Germinal center (tissue), 1 donor: ENCODE measurements at places on chromosomes 2 and 18.

DNA sequence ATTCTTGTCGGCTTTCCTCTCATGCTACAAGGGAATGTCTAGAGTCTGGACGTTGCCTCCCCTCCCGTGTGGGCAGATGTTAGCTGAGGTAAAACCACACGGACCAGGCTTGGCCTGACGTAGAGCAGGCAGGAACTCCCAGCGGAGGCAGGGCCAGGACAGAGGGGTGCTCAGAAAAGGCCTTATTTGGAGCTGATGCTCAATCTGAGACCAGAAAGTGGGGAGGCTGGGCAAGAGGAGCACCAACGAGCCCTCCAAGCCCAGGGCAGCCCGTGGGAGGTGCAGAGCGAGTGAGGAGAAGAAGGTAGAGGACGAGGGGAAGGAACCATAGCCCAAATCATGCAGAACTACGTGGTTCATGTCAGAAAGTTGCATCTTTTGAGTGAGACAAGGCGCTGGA is 9.0 kb downstream of the TEX51 start:
- no peak for DNase-seq

DNA sequence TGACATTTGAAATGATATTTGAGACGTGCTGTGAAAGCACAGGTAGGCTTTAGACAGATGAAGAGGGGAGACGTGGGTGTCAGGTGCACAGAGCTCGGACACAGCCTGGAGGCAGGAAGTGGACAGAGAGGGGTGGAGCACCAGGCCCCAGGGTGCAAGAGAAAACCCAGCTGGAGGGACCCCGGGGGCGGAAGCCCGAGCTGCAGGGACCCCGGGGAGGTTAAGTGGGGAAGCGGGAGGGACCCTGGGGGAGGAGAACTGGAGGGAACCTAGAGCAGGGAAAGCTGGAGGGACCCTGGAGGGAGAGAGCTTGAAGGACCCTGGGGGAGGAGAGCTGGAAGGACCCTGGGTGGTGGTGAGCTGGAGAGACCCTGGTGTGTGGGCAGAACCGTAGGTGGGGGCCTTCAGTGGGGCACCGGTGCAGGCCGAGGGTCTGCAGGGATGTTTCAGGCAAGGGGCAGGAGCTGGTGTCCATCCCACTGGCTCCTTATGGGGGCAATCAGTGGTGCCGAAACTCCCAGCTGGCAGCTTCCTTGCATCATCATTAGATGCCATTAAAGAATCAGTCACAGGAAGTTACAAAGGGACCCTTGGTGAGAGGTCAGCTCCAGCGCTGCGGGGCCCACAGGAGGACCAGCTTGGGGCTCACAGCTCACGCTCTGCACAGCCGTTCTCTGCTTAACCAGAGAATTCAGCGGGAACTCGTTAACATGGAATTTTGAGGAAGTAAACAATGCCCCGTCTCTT is 246.6 kb downstream of the EIPR1 start:
- DNase-seq, result no peak

- no peak for DNase-seq
These were observed 8.3 kb downstream of the DLX1 start for GRCh38 chr2:172093416-172094293.

DNA sequence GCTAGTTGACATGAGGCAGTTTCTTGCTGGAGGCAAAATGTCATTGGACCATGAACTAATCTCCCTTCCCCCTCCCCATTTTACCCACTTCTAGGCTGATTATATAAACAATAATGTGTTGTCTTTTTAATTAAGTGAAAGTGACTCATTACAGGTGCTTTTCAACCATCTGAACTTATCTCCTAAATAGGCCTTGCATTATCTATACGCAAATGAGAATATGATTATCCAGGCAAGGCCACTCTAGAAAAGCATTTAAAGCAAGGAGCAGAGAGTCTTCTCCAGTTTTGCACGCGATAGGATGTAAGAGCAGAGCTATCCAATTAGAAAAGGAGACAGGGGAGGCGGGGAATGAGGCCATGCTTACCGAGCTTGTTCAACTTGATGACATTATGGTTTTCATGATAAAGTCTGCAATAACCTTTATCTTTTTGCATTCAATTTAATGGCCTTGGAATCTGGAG is 286.1 kb upstream of the SIX3 start:
- DNase-seq, result no peak

GRCh38 chr2:173373290-173373689 is 18.6 kb downstream of the CDCA7 start:
- DNase-seq, result no peak

DNA sequence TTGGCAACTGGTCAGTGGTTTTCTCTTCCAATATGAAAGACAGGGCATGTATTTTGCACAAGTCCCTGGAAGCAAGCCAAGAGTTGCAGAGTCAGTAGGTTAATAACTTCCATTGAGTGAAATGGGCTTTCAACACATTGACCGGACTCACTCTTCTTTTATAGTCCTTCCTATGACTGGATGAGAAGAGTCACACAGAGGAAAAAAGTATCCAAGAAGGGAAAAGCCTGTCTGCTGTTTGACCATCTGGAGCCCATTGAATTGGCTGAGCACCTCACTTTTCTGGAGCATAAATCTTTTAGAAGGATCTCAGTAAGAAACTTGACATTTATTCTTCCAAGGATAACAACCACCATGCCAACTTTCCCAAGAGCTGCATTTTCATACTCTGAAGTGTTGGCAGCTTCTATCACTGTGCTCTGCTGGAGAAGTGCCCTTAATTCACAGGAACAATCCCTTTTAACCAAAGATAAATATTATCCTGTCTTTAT is 45.4 kb downstream of the RASGRP3 start:
- DNase-seq, result no peak

DNA sequence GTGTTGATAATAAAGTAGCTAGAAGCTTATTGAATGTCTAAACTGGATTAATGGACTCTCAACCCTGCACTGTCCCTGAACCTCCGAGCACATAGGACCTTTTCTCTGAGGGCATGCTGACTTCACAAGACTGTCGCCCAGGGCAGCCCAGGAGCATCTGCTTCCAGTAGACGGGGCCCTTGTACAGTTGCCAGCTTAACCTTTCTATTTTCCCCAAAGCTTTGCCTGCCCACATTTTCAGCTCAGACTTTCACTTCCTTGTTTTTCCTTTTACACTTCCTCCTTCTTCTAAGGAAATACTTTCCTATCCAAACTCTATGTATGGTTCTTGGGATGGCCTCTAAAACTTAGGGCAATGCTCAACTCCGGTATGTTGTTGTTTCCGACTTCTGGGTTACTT is 1.3 kb downstream of the VWA3B start:
- DNase-seq, result peak; percentile 49

GRCh38 chr2:241936457-241937133 is 67.1 kb downstream of the RTP5 start:
- no peak for DNase-seq

GRCh38 chr2:238097988-238098871 is 1.9 kb upstream of the ESPNL start:
- peak; percentile 92 for DNase-seq

DNA sequence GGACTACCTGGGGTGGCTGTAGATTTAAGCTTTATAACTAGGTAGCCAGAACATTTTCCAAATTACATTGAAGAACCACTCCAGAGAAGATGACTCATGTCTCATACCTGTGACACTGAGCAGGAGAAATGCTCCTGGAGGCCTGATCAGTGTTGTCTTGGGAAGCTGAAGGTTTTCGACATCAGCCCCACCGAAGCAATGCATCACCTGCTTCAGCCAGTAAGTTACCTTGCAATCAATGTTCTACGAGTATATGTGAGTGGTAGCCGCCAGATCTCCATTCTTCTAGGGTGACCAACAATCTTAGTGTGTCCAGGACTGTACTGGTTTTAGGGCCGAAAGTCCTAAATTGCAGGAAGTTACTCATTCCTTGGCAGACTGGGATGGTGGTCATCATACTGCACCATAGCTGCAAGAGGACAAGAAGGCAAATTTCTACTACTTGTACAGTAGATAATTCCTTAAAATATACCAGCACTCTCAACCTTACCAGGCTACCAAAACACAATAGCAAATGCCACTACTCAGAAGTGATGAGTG is 109.3 kb upstream of the LINC00305 start:
- DNase-seq, result no peak

- no peak for DNase-seq
These were observed 115.1 kb upstream of the GULP1 start for GRCh38 chr2:188176620-188177019.

DNA sequence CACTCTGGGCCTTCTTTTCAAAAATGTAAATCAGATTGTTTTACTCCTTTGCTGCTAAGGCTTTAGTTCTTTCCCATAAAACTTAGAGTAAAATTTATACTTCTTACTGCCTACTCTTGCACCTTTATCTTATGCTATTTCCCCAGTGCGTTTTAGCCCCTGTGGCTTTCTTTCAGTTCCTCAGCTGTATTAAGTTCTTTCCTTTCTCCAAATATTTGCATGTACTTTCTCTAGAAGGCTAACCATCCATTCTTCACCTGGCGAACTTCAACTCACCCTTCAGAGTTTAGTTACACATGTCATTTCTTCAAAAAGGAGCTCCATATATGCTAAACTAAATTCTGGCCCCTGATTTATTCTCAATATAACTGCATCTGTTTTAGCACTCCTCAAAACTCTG is 160.7 kb downstream of the FSHR start:
- no peak for DNase-seq

- no peak for DNase-seq
These were observed 6.8 kb upstream of the NR4A2 start for GRCh38 chr2:156339110-156339847.

- DNase-seq, result no peak
These were observed 205.5 kb downstream of the RNF152 start for GRCh38 chr18:61687317-61687716.

GRCh38 chr18:79068937-79069716 is at the start of gene ATP9B:
TSS of gene ATP9B (plus strand) at chr18:79069394. CDS start at chr18:79069411, 17 bp downstream.
- DNase-seq, result peak; percentile 95

- no peak for DNase-seq
These were observed 27.0 kb downstream of the RBKS start for GRCh38 chr2:27863146-27863545.
